ENCODE measurements at places on chromosomes 1 and 21. TPM values are rescaled to one million over a fixed set of nuclear protein-coding genes. Genes with fewer than 3 reads are reported as not detected.

GRCh38 chr1:37605061-37605650 is 9.4 kb upstream of the GNL2 start:
- DNase-seq: no peak

GRCh38 chr1:36366091-36366661 is 19.5 kb downstream of the STK40 start:
- no peak for DNase-seq

DNA sequence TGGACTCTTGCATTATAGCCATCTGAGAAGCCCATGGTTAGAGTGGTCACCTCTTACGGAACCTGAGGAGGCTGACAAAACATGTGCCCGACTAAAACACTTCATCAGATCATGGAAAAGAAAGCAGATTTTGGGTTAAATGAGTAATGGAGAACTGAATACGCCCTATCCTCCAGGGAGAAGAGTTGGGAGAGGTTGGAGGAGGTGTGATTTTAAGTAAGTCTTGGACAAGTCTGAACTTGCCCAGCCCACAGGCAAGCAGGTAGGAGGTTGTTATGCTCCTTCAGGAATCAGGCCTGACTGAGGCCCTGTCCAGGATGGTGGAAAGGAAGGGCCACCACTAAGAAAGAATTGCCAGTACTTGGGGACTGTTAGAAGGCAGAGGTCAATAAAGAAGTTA is 255.8 kb downstream of the TGFB2 start:
- DNase-seq: no peak

Gene SPRR5
- total RNA-seq: not detected

Gene HUNK
- total RNA-seq: 6.7 TPM

Gene OR10J1
- not detected for total RNA-seq

Measured in cardiac muscle cell (in vitro differentiated cells and primary cell).